Pulmonary artery endothelial cell (primary cell): ENCODE measurements at places on chromosomes 6 and 20. TPM values are rescaled to one million over a fixed set of nuclear protein-coding genes. Genes with fewer than 3 reads are reported as not detected.

The RNF182 gene
- total RNA-seq: 0.20 and 0.25 TPM in 2 replicates

The HAO1 gene
- total RNA-seq: 0.07 TPM in 1 of 2 replicates, not detected in the other

The CENPW gene
- 22.0 and 33.6 TPM in 2 replicates for total RNA-seq

The CALHM4 gene
- 0.13 and 0.28 TPM in 2 replicates for total RNA-seq

The CST4 gene
- total RNA-seq: not detected in 2 replicates

The ZFAND3 gene
- 20.3 and 23.5 TPM in 2 replicates for total RNA-seq
